ENCODE measurements at places on chromosomes 13 and 19.

- DNase-seq = no peak
Measured at GRCh38 chr13:99314640-99315176, 7.5 kb upstream of the GPR183 start.

DNA sequence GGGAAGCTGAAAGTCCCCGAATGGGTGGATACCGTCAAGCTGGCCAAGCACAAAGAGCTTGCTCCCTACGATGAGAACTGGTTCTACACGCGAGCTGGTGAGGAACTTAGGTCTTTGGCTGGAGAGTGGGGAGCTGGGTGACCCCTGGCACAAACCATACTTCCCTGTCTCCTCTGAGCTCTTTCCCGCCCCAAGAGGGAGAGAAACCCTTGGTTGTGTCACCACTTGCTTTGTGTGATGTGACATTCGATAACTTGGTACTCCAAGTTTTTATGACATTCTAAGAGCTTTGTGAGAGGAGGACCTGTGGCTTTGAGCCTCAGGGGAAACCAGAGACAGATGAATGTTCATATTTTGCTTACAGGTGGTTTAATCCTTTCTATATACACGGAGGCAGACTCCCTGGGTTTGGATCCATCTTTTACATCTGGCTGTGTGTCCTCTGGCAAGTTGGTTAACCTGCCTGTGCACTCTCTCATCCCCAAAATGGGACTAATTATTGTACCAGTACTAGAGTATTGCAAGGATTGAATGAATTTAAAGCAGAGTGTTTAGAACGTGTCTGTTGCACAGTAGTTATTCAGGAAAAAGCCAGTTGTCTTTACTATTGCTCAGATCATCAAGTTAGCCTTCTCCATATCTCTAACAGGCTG lies 1.2 kb downstream of the RPS19 start:
- no peak for DNase-seq

- no peak for DNase-seq
Measured at GRCh38 chr19:33064458-33064791, 263 bp downstream of the RHPN2 start.

DNA sequence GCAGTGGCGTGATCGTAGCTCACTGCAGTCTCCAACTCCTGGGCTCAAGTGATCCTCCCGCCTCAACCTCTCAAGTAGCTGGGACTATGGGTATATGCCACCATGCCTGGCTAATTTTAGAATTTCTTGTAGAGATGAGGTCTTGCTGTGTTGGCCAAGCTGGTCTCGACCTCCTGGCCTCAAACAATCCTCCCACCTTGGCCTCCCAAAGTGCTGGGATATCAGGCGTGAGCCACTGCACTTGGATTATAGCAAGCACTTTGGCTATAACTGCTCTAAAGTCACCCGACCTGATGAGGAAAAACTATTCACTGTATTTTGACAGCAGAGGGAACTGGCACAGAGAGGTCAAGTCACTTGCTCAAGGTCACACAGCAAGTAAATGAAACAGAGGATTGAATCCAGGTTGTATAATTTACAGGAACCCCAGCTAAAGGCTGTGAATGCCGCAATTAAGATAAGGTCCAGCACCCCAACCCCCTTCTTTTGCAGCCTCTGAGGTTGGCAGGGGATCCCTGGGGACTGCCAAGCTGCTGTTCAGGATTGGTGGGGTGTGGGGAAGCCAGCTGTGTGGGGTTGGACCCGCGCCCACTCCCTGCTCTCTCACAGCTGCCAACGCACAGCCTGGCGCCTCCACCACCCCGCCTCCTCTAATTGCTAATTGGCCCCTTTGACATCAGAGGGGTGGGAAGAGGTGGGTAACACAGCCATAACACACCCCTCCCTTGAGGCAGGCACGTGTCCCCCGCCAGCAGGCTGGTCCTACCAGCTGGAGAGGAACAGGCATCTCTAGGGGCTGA lies 6.0 kb downstream of the TMIGD2 start:
- DNase-seq = peak; percentile 43

- no peak for DNase-seq
Measured at GRCh38 chr19:662207-662961, 630 bp downstream of the RNF126 start.

GRCh38 chr13:98665638-98665995 lies 86.9 kb downstream of the SLC15A1 start:
- DNase-seq = no peak

DNA sequence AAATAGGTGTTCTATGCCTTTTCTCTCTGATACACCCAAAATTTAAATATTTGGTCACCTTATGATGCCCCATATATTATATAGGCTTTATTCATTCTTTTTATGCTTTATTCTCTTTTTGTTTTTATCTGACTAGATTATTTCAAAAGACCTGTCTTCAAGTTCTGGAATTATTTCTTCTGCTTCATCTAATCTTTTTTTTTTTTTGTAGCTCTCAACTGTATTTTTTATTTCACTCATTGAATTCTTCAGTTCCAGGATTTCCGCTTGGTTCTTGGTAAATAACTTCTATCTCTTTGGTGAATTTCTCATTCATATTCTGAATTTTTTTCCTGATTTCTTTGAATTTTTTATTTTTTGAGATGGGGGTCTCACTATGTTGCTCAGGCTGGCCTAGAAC lies 3.9 kb upstream of the CLEC4M start:
- DNase-seq = no peak

GRCh38 chr19:18131841-18132596 lies 20.9 kb upstream of the PIK3R2 start:
- no peak for DNase-seq

DNA sequence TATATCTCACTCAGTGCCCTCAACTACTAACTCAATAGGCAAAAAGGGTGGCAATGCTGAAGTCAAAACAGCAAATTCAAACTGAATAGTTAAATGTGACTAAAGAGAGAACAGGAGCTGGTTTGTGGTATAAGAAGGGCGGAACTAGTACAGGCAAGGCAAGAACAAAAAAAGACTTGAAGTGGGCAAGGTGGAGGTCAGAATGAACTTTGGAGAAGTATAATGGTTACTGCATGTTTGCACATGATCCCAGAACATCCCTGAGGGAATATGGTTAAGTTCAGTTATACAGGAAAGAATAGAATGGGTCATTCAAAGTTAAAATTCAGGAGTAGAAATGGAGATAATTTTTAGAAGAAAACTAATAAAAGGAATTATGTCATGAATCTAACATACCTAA lies 85.5 kb downstream of the DIAPH3 start:
- no peak for DNase-seq
